Neural crest cell (in vitro differentiated cells): ENCODE measurements at places on chromosomes 1 and 21. TPM values are rescaled to one million over a fixed set of nuclear protein-coding genes. Genes with fewer than 3 reads are reported as not detected.

GRCh38 chr21:46021978-46022544, 40.5 kb downstream of the COL6A1 start:
- H3K4me1 ChIP-seq, result peaks cover 21% of the 10 kb centered on the region
- H3K27me3 ChIP-seq, result no peaks in the 10 kb centered on the region
- no peak for DNase-seq
- H3K4me3 ChIP-seq, result no peak overlapping the region

- peaks cover 15% of the 10 kb centered on the region for H3K27me3 ChIP-seq
- H3K4me3 ChIP-seq, result no peak overlapping the region
- H3K4me1 ChIP-seq, result no peaks in the 10 kb centered on the region
These were observed 95.1 kb upstream of the OLIG2 start for GRCh38 chr21:32930673-32931072.

The PHC2 gene
- 155 TPM in 2 replicates for total RNA-seq

The GPR3 gene
- 6.1 and 7.0 TPM in 2 replicates for total RNA-seq

DNA sequence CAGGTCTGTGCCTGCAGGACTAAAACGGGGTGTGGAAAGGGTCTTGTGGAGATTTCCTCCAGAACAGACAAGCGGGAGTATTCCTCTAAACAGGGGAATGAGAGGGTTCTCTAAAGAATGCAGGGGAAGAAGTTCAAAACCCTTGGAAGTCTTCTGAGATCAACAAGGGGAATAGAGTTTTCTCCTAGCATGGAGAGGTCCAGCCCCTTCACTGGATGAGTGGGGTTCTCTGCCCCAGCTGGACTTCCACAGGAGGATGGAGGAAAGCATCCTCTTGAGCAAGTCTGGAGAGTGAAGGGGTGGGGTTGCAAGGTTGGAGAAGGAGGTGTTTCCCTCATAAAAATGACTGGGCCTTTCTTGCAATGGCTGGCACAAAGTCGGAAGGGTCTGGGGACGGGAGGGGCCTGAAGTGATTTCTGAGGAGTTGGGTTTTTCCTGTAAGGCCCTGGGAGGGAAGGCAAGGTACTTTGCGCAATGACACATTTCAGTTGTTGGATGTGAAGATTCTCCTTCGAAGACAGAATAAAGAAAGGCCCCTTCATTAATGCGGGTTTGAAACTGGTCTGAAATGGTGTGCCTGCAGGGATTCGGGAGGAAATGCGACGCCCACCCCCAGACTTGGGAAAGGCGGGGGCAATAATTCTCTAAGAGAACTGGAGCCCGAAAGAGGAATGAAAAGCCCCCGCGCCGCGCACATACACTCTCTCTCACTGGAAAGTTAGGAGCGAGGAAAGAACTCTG, 884 bp downstream of the SPATA6 start:
- H3K4me3 ChIP-seq, result peak overlapping the region; percentile 99
- H3K27ac ChIP-seq, result peak overlapping the region; percentile 88
- no peak for DNase-seq
- peaks cover 8% of the 10 kb centered on the region for H3K36me3 ChIP-seq

- H3K36me3 ChIP-seq, result no peaks in the 10 kb centered on the region
- no peak overlapping the region for H3K27ac ChIP-seq
- no peak for DNase-seq
- H3K4me3 ChIP-seq, result no peak overlapping the region
- H3K27me3 ChIP-seq, result no peaks in the 10 kb centered on the region
- H3K4me1 ChIP-seq, result no peaks in the 10 kb centered on the region
These were observed 1046.7 kb upstream of the B3GALT2 start for GRCh38 chr1:194233069-194233468.

The PTGFRN gene
- 35.6 and 42.5 TPM in 2 replicates for total RNA-seq

- no peak overlapping the region for H3K4me3 ChIP-seq
- no peaks in the 10 kb centered on the region for H3K27me3 ChIP-seq
- H3K36me3 ChIP-seq, result peaks cover 20% of the 10 kb centered on the region
- H3K27ac ChIP-seq, result no peak overlapping the region
- peaks cover 12% of the 10 kb centered on the region for H3K4me1 ChIP-seq
These were observed 103.4 kb upstream of the TIAM1 start for GRCh38 chr21:31447505-31447904.

DNA sequence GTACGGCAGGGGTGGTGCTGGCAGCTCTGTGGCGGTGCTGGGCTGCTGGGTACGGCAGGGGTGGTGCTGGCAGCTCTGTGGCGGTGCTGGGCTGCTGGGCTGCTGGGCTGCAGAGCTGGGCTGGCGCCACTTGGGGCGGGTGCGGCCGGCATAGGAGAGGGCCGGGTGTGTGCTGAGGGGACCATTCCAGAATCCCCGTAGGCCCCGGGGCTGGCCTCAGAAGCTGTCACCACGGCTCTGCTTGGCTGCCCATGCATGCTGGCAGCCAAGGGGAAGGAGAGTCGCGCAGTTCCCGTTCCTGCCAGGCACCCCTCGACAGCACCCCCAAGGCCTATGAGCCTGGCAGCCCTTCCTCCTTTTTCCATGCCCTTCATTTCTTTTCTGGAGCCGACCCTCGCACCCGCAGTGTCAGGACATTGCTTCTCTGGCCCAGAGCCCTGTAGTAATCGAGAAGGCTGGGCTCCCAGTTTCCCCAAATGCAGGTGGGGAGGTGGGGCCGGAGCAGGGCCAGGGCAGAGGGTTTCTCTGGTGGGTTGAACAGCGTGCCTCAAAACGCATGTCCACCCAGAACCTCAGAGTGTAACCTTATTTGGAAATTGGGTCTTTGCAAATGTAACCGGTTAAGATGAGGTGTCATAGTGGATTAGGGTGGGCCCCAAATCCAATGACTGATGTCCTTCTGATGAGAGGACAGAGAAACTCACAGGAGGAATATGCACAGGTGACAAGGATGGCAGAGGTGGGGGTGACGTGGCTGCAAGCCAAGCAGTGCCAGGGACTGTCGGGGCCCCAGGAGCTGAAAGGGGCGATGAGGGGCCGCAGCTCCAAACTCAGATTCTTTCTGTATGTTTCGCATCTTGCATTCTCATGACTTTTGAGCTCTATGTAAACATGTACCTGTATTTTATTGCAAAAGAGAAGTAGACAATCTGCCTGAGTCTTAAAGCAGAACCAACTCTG, 71.0 kb upstream of the ACTRT2 start:
- H3K36me3 ChIP-seq, result peaks cover 10% of the 10 kb centered on the region
- H3K4me3 ChIP-seq, result no peak overlapping the region
- no peaks in the 10 kb centered on the region for H3K4me1 ChIP-seq

DNA sequence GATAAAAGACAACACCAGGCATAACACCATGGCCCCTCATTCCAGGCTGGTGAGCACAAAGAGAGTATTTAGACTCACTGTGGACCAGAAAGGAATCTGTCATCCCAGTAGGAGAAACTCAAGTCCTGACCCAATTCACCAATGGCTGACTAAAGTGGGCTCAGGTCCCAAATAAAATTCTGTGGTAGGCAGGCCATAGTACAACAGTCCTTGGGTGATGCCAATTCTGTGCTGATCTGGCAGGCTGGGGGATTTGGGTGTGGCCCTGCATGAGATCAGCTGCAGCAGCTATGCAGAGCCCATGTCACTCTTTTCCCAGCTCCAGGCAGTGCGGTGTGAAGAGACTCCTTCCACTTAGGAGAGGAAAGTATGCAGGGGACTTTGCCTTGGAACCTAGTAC, 245.1 kb downstream of the LBR start:
- H3K27me3 ChIP-seq, result no peaks in the 10 kb centered on the region
- peaks cover 37% of the 10 kb centered on the region for H3K36me3 ChIP-seq
- H3K4me1 ChIP-seq, result no peaks in the 10 kb centered on the region
- H3K4me3 ChIP-seq, result no peak overlapping the region
- no peak for DNase-seq
- H3K27ac ChIP-seq, result no peak overlapping the region

- no peak overlapping the region for H3K4me3 ChIP-seq
- H3K36me3 ChIP-seq, result no peaks in the 10 kb centered on the region
- no peak overlapping the region for H3K27ac ChIP-seq
- DNase-seq, result no peak
These were observed 128.2 kb downstream of the ATG4C start for GRCh38 chr1:62912028-62912638.

The CD5L gene
- total RNA-seq, result not detected in 2 replicates

GRCh38 chr1:71610476-71610875, 529.6 kb upstream of the ZRANB2 start:
- no peak overlapping the region for H3K4me3 ChIP-seq
- H3K4me1 ChIP-seq, result no peaks in the 10 kb centered on the region
- H3K27ac ChIP-seq, result no peak overlapping the region
- H3K36me3 ChIP-seq, result no peaks in the 10 kb centered on the region
- no peak for DNase-seq

DNA sequence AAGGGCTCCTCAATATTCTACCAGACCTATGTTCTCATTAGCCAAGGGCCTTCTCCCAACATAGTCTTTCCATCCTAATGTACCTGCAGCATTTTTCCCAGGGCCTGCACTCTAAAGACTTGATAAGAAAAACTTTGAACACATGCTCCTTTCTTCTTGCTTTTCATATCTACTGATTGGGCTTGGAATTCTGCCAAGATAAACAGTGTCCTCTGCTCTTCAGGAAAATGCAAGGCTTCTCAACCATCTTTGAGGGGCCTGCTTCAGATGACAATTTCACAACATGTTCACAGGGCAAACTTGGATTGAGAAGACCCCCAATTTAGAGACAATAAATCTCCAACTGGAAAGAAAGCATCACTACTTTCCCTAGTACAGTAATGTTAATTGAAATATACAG, 25.8 kb upstream of the PPT1 start:
- no peak for DNase-seq
- no peaks in the 10 kb centered on the region for H3K4me1 ChIP-seq
- no peak overlapping the region for H3K27ac ChIP-seq
- no peaks in the 10 kb centered on the region for H3K36me3 ChIP-seq
- peaks cover 51% of the 10 kb centered on the region for H3K27me3 ChIP-seq
- H3K4me3 ChIP-seq, result no peak overlapping the region

The SYDE2 gene
- 5.9 and 6.0 TPM in 2 replicates for total RNA-seq

GRCh38 chr1:19000065-19000464, 43.6 kb upstream of the IFFO2 start:
- H3K4me1 ChIP-seq, result peaks cover 9% of the 10 kb centered on the region
- no peak overlapping the region for H3K4me3 ChIP-seq
- no peak for DNase-seq
- H3K36me3 ChIP-seq, result peaks cover 16% of the 10 kb centered on the region

The CELSR2 gene
- total RNA-seq, result 97.1 and 99.2 TPM in 2 replicates

The ASTN1 gene
- total RNA-seq, result 21.8 TPM in 2 replicates

The CR1L gene
- not detected in 2 replicates for total RNA-seq

DNA sequence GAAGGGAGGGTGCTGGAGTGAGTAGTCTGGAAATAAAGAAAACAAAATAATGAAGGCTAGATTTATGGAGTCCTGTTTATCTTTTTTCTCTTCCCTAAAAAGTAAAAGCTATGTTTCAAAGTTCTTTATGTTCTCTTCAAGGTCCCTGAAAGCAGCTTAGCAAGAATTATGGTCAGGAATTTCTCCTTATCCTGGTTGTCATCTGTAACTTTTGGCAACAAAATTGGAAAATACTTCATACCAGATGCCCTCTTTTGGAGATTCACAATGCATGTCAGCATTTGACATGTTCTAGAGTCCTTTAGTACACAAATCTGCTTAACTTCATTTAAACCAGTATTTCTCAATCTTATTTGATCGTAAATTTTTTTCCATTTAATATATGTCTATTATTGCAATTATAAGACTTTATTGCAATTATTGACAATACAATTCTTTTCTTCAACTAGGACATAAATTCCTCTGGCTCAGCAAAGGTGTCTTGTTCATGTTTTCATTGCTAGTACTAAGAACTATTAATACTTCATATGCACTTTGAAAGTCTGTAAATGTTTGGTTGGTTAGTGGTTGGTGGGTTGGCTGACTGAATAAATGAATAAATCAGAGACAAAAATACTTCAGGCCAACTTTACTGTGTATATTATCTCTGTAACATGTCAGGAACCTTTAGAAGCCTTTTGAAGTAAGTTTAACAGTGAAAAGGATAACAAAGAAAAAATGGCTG, 101.5 kb downstream of the ATP1B1 start:
- no peaks in the 10 kb centered on the region for H3K27me3 ChIP-seq
- peaks cover 10% of the 10 kb centered on the region for H3K4me1 ChIP-seq
- no peak overlapping the region for H3K27ac ChIP-seq
- no peak overlapping the region for H3K4me3 ChIP-seq

The NUP210L gene
- 0.05 TPM in 1 of 2 replicates, not detected in the other for total RNA-seq

The CNR2 gene
- not detected in 2 replicates for total RNA-seq

GRCh38 chr1:54428837-54429518, 22.8 kb upstream of the SSBP3 start:
- peak overlapping the region; percentile 78 for H3K27ac ChIP-seq
- no peaks in the 10 kb centered on the region for H3K36me3 ChIP-seq
- no peak overlapping the region for H3K4me3 ChIP-seq
- H3K27me3 ChIP-seq, result no peaks in the 10 kb centered on the region

The GJA4 gene
- 20.2 and 22.3 TPM in 2 replicates for total RNA-seq

The LCE1F gene
- not detected in 2 replicates for total RNA-seq

DNA sequence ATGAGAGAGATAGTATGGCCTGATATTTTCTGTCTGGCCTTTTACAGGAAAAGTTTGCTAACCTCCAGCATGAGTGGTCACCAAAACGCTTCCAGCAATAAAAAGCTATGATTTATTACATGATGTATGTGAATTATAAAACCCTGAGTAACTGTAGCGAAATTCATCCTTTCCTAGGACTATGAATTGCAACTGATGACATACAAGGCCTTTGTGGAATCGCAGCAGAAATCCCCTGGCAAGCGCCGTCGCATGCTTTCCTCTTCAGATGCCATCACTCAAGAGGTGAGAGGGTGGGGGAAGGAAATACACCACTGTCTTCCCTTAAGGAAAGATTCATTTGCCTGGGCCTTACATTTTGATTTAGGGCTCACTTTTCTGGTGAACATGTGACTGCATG, 117.9 kb downstream of the MACF1 start:
- no peak for DNase-seq
- peaks cover 3% of the 10 kb centered on the region for H3K36me3 ChIP-seq
- H3K4me1 ChIP-seq, result no peaks in the 10 kb centered on the region
- H3K4me3 ChIP-seq, result no peak overlapping the region

DNA sequence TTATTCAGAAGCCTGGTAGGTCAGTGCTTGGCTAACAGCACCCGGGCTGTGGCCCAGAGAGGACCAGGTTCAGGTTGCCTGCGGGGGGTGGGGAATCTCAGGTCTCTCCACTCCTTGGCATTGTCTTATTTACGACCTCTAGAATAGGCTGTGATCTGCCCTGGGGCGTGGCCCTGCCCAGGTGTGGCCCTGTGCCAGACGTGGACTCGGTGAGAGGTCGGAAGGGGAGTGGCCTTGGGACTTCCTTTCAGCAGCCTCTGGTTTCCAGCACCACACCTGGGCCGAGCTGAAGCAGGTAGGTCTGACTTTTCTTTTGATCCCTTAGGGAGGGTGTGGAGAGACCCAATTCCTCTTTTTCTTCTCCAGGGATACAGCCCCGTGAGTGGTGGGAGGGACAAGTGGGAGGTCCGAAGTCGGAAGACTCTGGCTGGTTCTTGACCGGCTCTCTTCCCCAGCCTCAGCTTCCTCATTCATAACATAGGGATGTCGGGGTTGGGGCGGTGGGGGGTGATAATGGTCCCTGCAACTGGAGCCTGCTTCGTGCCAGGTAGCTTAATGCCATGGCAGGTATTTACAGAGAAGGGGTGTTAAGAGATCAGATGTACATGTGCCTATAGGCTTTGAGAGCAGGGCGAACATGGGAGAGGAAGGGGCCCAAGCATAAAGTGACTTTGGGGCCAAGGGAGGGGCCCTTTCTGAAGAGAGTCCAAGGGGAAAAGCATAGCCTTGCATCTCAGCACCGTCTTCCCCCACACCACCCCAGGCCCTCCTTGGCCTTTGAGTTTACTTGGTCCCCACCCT, 16.5 kb downstream of the ACOT11 start:
- H3K4me3 ChIP-seq, result no peak overlapping the region
- H3K27me3 ChIP-seq, result no peaks in the 10 kb centered on the region
- no peak overlapping the region for H3K27ac ChIP-seq
- H3K4me1 ChIP-seq, result peaks cover 7% of the 10 kb centered on the region
- no peak for DNase-seq

- H3K36me3 ChIP-seq, result no peaks in the 10 kb centered on the region
- H3K27me3 ChIP-seq, result no peaks in the 10 kb centered on the region
- no peak for DNase-seq
These were observed 37.7 kb downstream of the DHRS3 start for GRCh38 chr1:12580054-12580887.
